ENCODE measurements at places on chromosomes 3 and 15.

DNA sequence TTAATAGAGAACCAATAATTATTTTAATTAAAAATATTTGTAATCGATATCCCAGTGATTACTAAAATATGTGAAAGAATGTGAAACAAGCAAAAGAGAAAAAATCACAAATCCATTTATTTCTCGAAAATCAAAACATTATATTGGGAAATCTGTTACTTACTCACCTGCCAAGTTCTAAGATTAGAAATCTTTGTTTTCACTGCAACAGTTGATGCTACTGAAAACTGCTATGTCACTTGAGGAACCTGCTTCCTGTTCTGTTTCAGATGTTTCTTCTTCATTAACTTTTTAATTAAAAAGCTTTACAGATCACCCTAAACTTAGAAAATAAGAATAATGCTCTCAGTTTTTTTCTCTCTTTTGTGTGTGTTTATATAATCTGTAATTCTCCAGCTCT is 13.7 kb upstream of the DPH6 start:
- no peak for DNase-seq

- DNase-seq = no peak
Measured at GRCh38 chr3:23489300-23490158, 286.4 kb downstream of the UBE2E2 start.

GRCh38 chr3:160831401-160831800 is 75.4 kb downstream of the PPM1L start:
- DNase-seq = no peak

- no peak for DNase-seq
Measured at GRCh38 chr15:51550841-51551240, 71.7 kb downstream of the DMXL2 start.

- no peak for DNase-seq
Measured at GRCh38 chr3:191492601-191493000, 31.6 kb downstream of the PYDC2 start.

GRCh38 chr3:84987706-84988504 is 29.1 kb downstream of the CADM2 start:
- no peak for DNase-seq

GRCh38 chr3:16511681-16512434 is 1.6 kb downstream of the RFTN1 start:
- no peak for DNase-seq

DNA sequence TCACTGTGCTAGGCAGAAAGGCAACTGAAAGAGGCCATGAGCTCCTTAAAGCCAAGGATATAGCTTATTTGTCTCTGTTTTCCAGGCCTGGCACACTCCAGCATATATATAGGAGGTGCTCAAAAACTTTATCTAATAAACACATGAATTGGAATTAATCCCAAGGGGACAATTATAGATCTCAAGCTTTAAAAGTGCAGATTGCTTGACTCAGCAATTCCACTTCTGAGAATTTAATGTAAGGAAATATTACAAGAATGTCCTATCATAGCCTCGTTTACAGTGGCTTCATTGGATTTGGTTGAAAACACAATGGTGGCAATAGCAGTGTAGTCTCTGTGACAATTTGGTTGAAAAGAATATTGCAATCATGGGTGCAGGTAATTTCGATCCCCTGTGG is 267.3 kb downstream of the SHQ1 start:
- DNase-seq = no peak

DNA sequence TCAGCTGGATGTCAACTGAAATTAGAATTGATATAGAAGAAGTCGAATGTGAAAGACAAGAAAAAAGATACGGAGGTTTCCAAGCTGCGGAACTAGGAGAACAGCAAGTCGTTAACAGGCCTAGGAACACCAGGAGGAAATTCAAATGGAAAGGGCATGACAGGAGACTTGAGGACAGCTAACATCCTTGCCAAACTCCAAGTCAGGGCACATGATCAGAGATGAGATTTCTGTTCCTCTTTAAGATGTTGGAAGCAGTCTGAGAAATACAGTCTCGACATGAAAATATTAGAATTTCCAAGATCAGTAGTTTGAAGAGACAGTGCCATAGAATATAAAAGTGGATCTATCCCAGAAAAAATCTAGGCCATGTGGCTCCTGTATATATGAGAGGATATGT is 5.0 kb downstream of the MYO5A start:
- no peak for DNase-seq

GRCh38 chr15:38720893-38721567 is 156.4 kb upstream of the RASGRP1 start:
- DNase-seq = no peak

GRCh38 chr15:60485365-60486055 is 6.6 kb upstream of the ICE2 start:
- DNase-seq = no peak

- no peak for DNase-seq
Measured at GRCh38 chr3:187746442-187747281, 1.4 kb upstream of the BCL6 start.

GRCh38 chr3:120572027-120572426 is 24.1 kb upstream of the NDUFB4 start:
- DNase-seq = no peak

DNA sequence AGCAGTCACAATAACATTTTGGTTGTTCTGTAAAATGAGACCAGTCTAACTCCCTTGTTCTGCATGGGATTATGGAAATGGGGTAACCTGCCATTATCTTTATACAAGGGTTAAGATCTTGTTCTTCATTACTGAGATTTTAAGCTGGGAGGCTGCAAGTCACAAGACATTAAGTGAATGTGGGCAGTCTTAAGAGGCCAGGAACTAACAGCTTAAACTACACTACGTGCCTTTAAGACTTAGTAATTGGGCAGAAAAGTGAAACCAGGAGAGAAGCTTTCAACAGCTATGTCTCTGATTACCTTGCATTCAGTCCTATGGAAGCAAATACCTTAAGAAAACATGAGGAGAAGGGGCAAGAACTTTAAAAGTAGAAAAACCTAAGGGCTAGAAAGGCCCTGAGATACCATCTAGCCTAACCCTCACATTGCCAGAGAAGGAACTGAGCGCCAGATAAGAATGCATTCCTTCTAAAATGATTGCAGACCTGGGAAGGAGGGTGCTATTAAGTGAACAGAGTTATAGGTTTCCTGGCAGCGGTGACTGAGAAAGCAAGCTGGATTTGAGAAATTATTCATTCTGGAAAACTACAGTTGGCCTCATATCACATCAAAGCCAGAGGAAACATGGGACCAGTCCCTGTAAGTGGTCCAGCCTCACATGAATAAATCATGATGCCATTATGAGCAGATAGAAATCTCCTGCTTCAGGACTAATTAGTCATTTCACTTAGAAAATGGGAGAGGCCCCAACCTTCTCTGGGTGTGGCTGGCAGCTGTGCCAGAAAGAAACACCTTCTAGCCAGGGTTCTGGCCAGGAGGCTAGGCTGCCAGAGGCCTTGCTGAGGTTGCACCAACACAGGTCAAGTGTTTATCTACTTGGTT is 32.9 kb downstream of the DAPK2 start:
- DNase-seq = no peak

DNA sequence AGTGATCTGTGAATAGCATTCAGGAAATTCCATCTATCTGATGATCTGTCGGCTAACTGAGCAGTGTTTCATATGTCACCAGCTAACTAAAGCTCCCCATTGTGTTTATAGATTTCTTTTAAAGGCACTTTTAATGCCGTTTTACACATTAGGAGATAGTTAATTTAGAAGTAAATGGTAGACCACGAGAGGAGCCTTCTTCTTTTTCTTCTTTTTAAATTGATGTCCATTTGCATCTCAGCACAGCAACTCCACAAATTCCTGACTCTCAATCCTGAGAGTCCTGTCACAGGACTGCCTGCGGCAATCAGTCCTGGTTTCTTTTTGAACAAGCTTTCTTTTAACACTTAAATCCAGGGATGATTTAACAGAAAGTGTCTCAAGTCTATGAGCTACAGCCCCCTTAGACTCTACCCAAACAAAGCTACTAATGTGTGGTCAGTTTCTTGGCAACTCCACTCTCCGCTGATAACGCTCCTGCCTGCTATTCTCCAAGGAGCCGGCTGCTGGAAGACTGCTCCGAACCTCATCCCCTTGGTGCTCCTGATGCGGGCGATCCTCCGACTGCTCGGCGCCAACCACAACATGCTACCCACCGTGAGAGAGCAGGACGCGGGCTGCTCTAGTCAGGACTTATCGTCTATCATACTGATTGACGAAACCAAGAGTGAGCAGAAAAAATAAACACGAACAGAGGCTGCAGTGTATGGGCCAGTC is 421.4 kb downstream of the MECOM start:
- DNase-seq = no peak

DNA sequence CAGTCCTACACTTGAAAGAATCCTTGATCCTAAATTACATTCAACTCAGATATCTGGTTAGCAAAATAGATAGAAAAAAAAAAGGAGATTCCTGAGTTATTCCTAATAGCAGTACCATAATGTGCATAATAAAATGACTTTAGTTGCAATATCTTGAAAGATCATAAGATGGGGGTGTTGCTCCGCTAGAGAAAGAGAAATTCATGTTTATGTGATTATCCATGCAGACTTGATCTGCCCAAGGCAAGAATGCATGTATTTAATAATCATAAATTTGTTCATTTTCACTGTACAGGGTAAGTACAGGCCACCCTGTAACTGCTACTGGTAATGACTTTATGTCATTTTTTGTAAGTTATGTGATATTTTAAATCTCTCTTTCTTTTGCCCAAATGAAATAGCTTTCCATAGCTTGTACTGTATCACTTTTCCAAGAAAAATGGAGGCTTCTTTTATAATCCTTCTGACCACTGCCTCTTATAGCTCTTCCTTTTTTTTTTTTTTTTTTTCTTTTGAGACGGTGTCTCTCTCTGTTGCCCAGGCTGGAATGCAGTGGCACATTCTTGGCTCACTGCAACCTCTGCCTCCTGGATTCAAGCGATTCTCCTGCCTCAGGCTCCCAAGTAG is 84.6 kb downstream of the HCN4 start:
- no peak for DNase-seq

DNA sequence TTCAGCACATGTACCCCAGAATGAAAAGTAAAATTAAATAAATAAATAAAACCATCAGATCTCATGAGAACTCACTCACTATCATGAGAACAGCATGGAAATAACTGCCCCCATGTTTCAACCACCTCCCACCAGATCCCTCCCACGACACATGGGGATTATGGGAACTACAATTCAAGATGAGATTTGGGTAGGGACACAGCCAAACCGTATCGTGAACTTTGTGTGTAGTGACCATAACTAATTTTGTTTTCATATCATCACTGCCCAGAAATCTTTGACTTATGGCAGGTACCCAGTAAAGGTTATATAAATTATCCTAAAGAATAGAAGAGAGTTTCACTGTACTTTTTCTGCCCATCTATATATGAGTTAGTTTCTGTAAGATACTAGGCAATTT is 766.5 kb downstream of the ROBO1 start:
- DNase-seq = no peak

- no peak for DNase-seq
Measured at GRCh38 chr3:124363476-124363875, 366.8 kb upstream of the UMPS start.

DNA sequence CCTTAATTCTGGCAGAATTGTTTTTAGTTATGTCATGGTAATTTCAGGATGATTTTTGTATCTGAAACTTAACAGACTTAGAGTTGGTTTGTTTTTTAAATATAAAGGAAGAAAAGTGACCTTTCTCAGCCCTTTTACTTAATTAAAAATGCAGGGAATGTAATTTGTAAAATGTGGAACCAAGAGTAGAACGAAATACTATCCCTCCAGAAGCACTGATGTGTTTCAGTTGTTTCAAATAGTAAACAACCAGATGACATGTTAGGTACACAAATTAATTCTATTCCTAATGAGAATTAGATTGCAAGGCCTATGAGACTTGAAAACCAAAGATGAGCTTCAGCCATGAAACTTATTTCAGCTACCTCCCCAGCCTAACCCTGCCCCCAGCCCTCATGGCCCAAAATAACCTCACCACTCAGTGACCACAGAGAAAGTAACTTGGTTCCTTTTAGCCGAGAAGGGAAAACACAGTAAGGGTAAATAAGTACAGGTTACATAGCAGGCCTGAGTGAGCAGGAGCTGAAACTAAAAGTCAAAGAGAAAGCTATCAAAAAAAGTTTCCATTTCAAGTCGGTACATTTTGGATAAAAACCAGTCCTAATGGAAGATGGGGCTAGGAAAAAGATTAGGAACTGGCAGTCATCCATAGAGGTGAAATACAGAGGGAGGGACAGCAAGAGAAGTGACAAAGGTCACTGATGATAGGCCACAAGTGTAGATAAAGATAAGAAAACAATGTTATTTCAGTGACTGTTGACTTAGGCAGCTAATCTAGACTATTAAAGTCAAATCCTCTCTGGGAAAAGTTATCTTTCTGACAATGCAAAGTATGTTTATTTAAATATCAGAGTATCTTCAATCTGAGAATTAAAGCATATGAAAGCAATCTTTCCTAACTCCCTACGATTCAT is 23.2 kb downstream of the SENP8 start:
- DNase-seq = no peak

DNA sequence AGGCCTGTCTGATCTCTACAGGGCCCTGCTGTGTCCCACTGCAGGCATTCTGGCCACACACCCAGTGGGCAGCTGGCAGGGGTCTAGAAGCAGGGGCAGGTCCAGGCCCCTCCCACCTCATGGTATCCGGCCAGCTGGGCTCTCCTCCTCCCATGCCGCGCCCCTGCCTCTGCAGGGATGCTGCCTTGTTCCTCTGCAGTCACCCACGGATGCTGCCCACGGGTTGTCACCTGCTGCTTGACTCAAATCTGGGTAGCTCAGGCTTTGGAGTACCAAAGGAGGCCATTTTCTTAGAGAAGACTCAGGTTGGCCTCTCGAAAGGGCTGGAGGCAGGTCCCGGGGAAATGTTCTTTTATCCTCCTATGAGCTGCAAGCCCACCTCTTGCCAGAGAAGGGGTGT is 25.0 kb downstream of the EFCAB12 start:
- no peak for DNase-seq

- DNase-seq = no peak
Measured at GRCh38 chr15:98648654-98649471, 524 bp downstream of the IGF1R start.

GRCh38 chr3:176032043-176032442 is 1165.2 kb downstream of the TBL1XR1 start:
- DNase-seq = no peak

GRCh38 chr3:136919799-136920580 is 37.8 kb upstream of the IL20RB start:
- DNase-seq = no peak

DNA sequence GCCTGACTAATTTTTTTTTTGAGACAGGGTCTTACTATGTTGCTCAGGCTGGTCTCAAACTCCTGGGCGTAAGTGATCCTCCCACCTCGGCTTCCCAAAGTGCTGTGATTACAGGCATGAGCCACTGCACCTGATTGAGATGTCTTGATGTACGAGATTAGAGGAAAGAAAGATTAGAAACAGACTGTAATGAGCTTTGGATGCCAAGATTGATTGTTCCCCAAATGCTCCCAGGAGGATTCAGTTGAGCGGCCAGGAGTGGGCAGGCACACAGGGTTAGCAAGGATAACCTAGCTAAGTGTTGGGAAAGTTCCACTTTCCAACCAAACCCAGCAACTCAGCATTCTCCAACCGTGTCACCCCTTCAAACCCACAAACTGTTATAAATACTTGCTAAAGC is 63.7 kb downstream of the SRGAP3 start:
- no peak for DNase-seq

- no peak for DNase-seq
Measured at GRCh38 chr3:135992072-135992471, 26.5 kb downstream of the PPP2R3A start.

- DNase-seq = no peak
Measured at GRCh38 chr3:133713347-133713746, 32.8 kb upstream of the TF start.

All from T-helper 2 cell (primary cell).